Esophagus squamous epithelium (tissue), 5 donors: ENCODE measurements at places on chromosomes 6 and 20. TPM values are rescaled to one million over a fixed set of nuclear protein-coding genes. Genes with fewer than 3 reads are reported as not detected.
A peak's percentile ranks its signal among the peaks of the same experiment; 100 is the strongest.

DNA sequence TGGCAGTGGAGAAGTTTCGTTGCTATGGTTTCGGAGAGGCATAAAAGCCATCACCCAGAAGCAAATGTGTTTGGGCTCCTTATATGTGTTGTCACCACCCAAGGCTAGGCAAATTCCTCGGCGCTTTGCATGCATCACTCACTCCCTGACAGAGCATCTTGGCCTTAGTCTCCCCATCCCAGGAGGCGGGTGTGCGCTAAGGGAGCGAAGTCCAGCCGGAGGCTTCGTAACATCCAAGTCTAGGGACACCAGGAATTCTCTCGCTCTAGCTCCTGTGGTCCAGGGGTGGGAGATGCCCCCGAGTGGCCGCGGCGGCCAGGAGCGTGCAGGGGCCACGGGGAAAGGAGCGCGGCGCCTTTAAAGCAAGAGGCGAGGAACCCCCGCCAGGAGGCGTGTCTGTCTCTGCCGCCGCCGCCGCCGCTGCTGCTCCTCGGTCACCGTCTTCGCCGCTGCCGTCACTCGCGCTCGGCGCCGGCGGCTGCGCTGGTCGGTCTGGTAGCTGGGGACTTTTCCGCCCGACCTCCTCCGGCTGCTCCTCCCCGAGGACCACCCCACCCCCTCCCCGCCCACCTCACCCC lies at the start of gene GRIK2:
Gene GRIK2 (plus strand): TSS at position 458 of the 578 bp plus-strand sequence.
- H3K27me3 ChIP-seq = no peaks in the 10 kb centered on the region
- H3K36me3 ChIP-seq = no peaks in the 10 kb centered on the region
- no peak within 1 kb of the TSS for H3K27ac ChIP-seq
- peak within 1 kb of the TSS; percentile 36 for H3K4me3 ChIP-seq
- DNase-seq = no peak
- H3K4me1 ChIP-seq = peaks cover 26% of the 10 kb centered on the region

DNA sequence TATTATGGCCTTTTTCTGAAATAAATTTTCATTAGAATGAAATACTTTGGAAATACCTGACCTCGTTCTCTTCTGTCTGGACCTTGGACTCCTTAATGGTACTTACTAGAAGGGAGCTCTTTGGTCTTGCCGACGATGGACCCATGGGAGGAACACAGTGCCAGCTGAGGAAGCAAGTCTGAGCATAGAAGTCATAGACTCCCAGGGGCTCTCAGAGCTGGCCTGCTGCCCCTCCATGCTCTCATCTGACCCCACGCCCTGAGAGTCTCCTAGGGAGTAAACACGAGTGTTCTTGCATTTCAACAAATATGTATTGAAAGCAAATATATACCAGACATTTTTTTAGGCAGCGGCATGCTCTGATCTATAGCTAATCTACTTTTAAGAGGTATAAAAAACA lies 87.8 kb downstream of the PLEKHG1 start:
- H3K27me3 ChIP-seq = no peaks in the 10 kb centered on the region
- no peaks in the 10 kb centered on the region for H3K36me3 ChIP-seq
- no peak for DNase-seq
- no peak overlapping the region for H3K4me3 ChIP-seq

GRCh38 chr6:51494342-51494741 lies 593.1 kb downstream of the PKHD1 start:
- H3K36me3 ChIP-seq = no peaks in the 10 kb centered on the region
- no peaks in the 10 kb centered on the region for H3K27me3 ChIP-seq

GRCh38 chr6:72689107-72689954 lies 67.5 kb downstream of the KCNQ5 start:
- H3K27ac ChIP-seq = no peak overlapping the region
- no peak overlapping the region for H3K4me3 ChIP-seq
- no peaks in the 10 kb centered on the region for H3K4me1 ChIP-seq
- no peaks in the 10 kb centered on the region for H3K27me3 ChIP-seq
- DNase-seq = no peak

DNA sequence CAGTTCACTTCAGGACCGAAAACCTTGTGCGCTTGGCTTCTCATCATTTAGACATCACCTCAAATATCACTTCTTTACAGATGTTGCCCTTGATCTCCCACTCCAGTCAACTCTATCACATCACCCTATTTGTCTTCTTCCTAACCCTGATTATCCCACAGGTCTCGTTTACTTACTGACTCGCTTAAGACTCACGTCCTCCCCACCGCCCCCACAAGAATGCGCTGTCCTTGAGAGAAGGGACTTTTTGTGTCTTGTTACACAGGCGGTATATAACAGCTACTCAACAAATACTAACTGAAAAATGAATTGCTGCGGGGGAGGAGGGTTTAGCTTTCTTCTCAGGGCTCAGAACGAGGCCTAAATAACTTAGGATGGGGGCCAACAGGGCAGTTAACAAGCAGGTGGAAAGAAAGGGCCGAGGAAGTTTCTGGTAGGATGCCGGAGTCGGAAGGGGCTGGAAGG lies 527 bp downstream of the TOMM34 start:
- no peak for DNase-seq
- H3K27me3 ChIP-seq = no peaks in the 10 kb centered on the region
- H3K4me1 ChIP-seq = peaks cover 7% of the 10 kb centered on the region
- peak overlapping the region; percentile 89 for H3K27ac ChIP-seq
- peak overlapping the region; percentile 76 for H3K4me3 ChIP-seq

DNA sequence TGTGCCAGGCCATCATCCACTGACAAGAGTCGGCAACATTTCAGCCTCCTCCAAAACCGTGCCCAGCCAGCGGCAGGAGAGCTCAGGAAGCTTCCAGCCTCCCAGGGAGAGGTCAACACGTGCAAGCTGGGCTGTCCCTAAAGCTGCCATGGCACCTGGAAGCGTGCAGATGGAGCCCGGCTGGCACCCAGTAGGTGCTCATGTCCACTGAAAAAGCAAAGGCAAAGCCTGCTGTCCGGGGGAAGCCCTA lies 14.4 kb upstream of the TLDC2 start:
- H3K4me1 ChIP-seq = peaks cover 56% of the 10 kb centered on the region
- H3K27me3 ChIP-seq = no peaks in the 10 kb centered on the region
- peaks cover 16% of the 10 kb centered on the region for H3K36me3 ChIP-seq
- H3K27ac ChIP-seq = peak overlapping the region; percentile 90

DNA sequence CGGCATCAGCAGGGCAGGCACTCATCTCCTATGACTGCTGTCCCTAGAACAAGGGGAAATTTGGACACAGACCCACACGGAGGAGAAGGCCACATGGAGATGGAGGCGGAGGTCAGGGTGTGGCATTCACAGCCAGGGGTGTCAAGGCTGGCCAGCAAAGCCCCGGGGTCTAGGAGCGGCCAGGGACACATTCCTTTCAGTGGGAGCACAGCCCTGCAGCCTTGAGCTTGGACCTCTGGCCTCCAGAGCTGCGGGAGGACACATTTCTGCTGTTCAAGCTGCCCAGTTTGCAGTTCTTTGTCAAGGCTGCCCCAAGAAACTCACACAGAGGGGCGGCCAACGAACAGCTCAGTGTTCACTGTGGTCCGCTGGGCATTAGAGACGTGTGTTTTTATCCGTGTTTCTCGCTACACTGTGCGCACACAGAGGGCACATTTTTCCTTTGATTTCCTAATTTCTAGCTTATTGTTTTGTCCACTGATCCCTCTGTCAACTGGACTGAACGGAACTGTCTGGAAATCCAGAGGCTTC lies 93.4 kb upstream of the MPC1 start:
- H3K4me1 ChIP-seq = no peaks in the 10 kb centered on the region
- no peaks in the 10 kb centered on the region for H3K36me3 ChIP-seq
- no peak overlapping the region for H3K27ac ChIP-seq
- no peak for DNase-seq
- H3K4me3 ChIP-seq = no peak overlapping the region
- H3K27me3 ChIP-seq = no peaks in the 10 kb centered on the region

- no peak for DNase-seq
- H3K27ac ChIP-seq = peak overlapping the region; percentile 87
- H3K36me3 ChIP-seq = no peaks in the 10 kb centered on the region
- no peak overlapping the region for H3K4me3 ChIP-seq
- peaks cover 16% of the 10 kb centered on the region for H3K4me1 ChIP-seq
- H3K27me3 ChIP-seq = no peaks in the 10 kb centered on the region
These were observed 83.0 kb downstream of the WDR27 start for GRCh38 chr6:169618526-169619490.

DNA sequence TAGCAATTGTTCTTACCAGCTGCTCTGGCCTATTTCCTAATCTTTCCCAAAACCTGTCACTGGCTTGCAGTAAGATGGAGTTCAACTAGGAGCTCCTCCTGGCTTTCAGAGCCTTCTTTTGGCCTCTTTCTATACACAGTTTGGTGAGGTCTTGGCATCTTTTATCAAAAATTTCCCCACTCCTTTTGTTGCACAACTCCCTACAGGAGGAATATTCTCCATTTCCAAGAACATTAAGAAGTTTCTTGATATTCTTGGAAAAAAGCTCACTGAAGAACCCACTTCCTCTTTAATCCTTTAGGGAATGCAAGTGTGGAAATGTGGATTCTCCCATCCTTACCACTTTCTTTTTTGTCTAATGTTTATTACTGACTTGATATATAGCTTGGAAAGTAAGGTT lies 171.3 kb upstream of the KCNK16 start:
- DNase-seq = no peak
- no peak overlapping the region for H3K27ac ChIP-seq
- no peaks in the 10 kb centered on the region for H3K36me3 ChIP-seq
- no peaks in the 10 kb centered on the region for H3K27me3 ChIP-seq

- no peaks in the 10 kb centered on the region for H3K4me1 ChIP-seq
- no peaks in the 10 kb centered on the region for H3K27me3 ChIP-seq
- H3K4me3 ChIP-seq = no peak overlapping the region
- DNase-seq = no peak
These were observed 259.6 kb downstream of the TBC1D7 start for GRCh38 chr6:13068586-13069210.

- no peaks in the 10 kb centered on the region for H3K27me3 ChIP-seq
- H3K4me1 ChIP-seq = peaks cover 78% of the 10 kb centered on the region
- DNase-seq = no peak
These were observed 6.8 kb downstream of the ITPR3 start for GRCh38 chr6:33627876-33628275.

DNA sequence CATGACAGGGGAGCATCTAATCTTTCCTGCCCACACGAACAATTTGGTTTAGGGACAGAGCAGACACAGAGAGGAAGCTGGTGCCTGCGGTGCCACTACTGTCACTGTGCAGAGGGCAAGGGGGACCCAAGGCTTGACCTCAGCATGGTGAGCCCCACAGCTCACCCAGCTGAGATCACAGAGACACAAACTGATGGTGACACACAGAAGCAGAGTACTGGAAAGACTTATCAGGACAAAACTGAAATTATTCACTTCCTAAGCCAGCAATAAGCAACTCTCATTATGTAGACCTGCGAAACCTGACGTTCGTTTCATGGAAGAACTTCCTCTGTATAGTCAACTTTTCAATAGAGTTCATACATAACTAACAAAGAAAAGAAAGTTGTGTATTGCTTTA lies 86.1 kb downstream of the HUS1B start:
- peaks cover 80% of the 10 kb centered on the region for H3K36me3 ChIP-seq
- H3K27me3 ChIP-seq = no peaks in the 10 kb centered on the region
- no peak overlapping the region for H3K27ac ChIP-seq
- no peak for DNase-seq
- H3K4me3 ChIP-seq = no peak overlapping the region

- no peak overlapping the region for H3K27ac ChIP-seq
- peaks cover 10% of the 10 kb centered on the region for H3K27me3 ChIP-seq
- peaks cover 24% of the 10 kb centered on the region for H3K4me1 ChIP-seq
- H3K36me3 ChIP-seq = no peaks in the 10 kb centered on the region
These were observed 1.7 kb downstream of the ULBP1 start for GRCh38 chr6:149965194-149966020.

- DNase-seq = no peak
- no peak overlapping the region for H3K4me3 ChIP-seq
These were observed 264.8 kb downstream of the THBS2 start for GRCh38 chr6:168988801-168989200.

DNA sequence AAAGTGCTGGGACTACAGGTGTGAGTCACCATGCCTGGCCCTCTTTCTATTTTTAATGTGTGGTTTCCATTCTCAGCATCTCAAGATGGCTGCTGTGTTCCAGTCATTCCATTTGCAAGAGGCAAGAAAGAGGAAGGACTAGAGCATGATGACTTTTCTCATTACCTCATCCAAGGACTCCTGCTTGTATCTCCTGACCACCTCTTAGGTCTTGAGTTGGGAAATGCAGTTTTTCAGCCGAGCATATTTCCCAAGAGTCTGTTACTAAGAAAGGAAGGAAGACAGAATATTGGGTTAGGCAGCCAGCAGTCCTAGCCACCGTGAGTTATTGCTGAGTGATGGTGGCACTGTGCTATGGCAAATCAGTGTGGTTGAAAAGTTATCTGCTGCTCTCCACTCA lies 108.4 kb upstream of the INSM1 start:
- H3K36me3 ChIP-seq = no peaks in the 10 kb centered on the region
- no peak overlapping the region for H3K4me3 ChIP-seq
- H3K27ac ChIP-seq = no peak overlapping the region
- H3K4me1 ChIP-seq = no peaks in the 10 kb centered on the region
- H3K27me3 ChIP-seq = no peaks in the 10 kb centered on the region

GRCh38 chr6:27517928-27518787 lies 45.3 kb upstream of the ZNF184 start:
- H3K4me3 ChIP-seq = peak overlapping the region; percentile 48
- H3K36me3 ChIP-seq = no peaks in the 10 kb centered on the region
- DNase-seq = no peak
- H3K27me3 ChIP-seq = peaks cover 3% of the 10 kb centered on the region

DNA sequence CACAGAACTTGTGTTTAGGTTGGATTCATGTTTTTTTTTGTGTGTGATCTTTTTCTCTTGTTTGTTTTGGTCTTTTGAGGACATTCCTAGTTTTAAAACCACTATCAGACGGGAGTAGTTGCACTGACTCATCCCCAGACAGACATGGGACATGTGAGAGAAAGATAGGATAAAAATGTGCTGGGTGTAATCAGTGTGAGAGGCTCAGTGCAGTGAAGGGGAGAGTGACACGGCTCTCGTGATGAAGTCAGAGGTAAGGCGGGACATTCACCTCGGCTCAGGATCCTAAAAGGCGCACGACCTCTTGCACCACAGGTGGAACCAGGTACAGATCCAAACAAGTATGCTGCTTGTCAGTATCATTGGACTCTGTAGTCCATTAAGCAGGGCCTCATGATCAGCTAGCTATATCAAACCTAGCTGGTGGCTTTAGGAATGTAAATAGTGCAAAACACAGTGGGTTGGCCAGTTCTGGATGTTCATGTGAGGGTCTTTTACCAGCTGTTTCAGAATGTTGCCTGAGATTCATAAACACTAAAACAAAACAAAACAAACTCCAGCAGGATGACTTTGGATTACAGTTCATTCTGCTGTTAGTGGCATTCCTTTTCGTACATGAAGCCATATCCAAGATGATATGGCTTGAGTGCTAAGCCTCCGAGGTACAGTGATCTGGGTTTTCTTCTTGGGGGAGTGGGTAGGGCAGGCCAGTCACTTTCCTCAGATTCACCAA lies 18.0 kb downstream of the FOXO3 start:
- H3K27me3 ChIP-seq = no peaks in the 10 kb centered on the region
- H3K4me3 ChIP-seq = no peak overlapping the region
- H3K27ac ChIP-seq = peak overlapping the region; percentile 48
- H3K36me3 ChIP-seq = no peaks in the 10 kb centered on the region
- H3K4me1 ChIP-seq = peaks cover 57% of the 10 kb centered on the region

Gene ZNF133
- 16.0 TPM for total RNA-seq

Gene CFAP61
- not detected for total RNA-seq

Gene CHRNA4
- not detected for total RNA-seq

Gene HLA-DRB5
- total RNA-seq = 0.19 TPM

Gene HLA-DMB
- total RNA-seq = 14.5 TPM

Gene DACT2
- total RNA-seq = 0.57 TPM

Gene ADGRF4
- total RNA-seq = 16.8 TPM

Gene C6orf58
- not detected for total RNA-seq

Gene LY86
- not detected for total RNA-seq

Gene EYS
- not detected for total RNA-seq

Gene IP6K3
- total RNA-seq = not detected

Gene ARHGAP40
- total RNA-seq = 14.8 TPM

Gene BEND6
- 2.4 TPM for total RNA-seq

Gene MYL9
- 41.9 TPM for total RNA-seq
